ENCODE measurements at places on chromosomes 3 and 15.
A peak's percentile ranks its signal among the peaks of the same experiment; 100 is the strongest.

DNA sequence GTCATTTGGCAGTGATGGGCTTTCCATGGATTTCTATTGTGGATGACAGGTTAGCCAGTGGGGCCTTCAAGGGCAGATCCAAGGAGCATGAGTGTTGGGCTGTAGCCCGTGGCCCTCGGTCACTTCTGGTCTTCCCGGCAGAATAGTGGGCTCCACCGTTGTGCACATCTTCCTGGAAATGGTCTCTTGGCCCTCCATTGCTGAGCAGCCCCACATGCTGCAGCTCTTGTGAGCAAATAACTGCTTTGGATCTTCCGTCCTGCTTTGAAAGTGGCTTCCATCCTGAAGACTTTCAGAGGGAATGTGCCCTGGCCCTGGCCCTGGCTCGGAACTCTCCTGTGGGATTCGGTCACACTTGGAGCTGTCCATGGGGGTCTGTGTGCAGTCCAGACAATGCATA, 102.8 kb downstream of the SNRPN start:
- no peak for DNase-seq

DNA sequence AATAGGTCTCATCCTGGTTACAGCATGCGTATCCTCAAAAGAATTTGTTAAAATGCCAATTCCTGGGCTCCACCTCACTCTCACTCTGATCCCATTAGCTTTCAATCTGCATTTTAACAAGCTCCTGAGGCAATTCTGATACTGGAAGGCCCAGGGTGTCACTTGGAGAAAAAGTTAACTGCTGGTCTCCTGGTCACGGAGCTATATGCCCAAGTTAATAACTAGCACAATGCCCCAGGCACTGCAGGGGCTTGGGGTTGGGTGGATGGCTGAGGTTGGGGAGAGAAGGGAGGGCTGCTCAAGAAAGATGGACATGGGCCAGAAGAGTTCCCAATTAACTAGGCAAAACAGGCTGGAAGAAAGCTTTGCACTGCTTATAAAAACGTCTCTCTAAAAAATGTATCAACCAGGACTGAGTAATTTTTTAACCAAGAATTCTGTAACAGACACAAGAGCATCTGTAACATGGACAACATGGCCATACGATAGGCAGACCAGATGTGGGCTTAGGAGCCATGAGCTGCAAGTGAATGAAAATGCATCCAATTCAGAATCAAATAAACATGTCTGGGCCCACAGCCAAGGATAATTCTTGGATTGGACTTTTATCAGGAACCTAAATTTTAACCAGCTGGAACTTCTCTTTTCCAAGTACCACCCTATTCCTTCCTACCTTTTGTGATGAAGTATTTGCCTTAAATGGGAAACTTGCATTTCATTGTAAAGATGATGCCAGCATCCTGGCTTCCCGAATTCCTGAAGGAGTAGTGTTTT, 4.2 kb downstream of the IL17RD start:
- no peak for DNase-seq

DNA sequence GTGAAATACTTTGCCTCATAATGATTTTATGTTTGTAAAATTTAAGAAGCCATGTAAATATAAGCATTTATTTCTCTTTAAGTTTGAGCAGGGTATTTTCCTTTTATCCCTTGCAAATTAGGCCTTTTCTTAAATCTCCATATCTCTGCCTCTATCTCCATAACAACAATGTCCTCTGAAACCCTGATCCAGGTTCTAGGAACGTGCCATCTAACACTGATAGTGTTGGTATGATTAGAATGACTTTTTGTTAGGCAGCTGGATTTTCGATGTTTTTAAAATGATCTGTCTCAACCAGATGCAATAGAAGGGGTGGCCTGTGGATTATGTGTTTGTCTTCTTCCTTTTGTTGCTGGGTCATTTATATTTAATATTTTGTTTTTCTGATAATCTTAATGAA, 77.9 kb downstream of the TRPC1 start:
- no peak for DNase-seq

- no peak for DNase-seq
Observed at GRCh38 chr3:4474683-4475490, 7.8 kb upstream of the SUMF1 start.

DNA sequence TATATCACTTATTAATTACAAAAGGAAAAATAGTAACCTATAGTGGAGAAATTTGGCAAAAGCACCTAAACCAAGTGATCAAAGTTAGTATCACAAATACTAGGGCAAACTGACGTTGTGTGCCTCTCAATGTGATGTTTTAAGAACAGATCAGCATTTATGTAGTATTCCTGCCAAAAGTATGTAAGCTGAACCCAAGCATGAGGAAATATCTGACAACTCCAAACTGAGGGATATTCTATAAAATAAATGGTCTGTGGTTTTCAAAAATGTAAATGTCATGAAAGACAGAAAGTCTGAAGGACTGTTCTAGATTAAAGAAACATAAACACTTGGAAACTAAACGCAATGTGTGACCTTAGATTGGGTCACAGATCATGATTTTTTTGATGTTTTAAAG, 34.3 kb upstream of the PIK3CA start:
- DNase-seq = peak; percentile 88

- no peak for DNase-seq
Observed at GRCh38 chr3:11532931-11533391, 110.8 kb downstream of the VGLL4 start.

DNA sequence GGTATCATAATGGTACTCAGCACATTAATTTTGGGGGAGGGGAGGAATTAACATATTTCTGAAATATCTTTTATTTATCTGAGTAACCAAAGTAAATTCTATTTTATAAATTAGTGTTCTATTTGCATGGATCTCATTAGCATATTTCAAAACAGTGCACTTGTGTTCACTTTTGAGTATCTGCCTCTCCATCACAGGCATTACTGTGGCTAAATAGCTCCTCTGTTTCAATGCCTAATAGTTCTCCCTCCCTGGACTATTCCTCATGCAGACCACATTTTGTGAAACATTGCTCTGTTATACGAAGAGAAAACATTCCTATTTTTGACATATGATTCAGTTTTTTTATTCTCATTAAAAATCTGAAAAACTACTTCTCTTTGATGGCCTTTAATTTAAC, 1127.8 kb downstream of the TUSC7 start:
- no peak for DNase-seq

GRCh38 chr3:40862946-40863345, 336.4 kb upstream of the CTNNB1 start:
- DNase-seq = no peak

DNA sequence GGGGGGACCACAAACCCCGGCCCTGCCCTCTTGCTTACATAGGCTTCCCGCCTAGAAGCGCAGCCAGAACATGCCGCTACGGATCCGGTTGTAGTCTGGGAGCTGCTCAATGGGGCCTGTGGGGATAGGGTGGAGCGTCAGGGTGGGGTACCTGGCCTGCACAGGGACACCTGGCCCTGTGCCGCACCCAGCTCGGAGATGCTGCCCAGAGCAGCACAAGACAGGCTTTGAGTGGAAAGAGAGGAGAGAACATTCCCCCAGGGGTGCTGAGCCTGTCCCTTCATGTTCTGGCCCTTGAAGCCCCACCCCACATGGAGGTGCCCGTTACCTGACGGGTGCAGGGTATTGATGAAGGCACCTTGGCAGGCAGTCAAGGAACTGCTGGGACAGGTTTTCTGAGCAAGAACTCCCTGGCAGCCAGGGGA, 4.0 kb upstream of the COL7A1 start:
- no peak for DNase-seq

DNA sequence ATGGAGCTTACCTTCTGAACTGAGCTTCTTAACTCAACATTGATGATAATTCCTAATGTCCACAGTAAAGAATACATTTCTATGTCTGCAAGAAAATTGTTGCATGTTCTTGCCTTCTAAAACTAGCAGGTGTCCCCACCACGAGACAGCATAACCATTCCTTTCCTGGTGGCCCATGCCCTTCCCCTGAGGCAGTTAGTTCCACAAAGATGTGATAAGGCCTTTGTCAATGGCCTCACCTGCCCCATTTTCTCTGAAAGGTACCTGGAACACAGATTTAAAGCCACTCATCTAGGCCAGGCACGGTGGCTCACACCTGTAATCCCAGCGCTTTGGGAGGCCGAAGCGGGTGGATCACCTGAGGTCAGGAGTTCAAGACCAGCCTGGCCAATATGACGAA, 21.0 kb upstream of the HTR3E start:
- DNase-seq = no peak

DNA sequence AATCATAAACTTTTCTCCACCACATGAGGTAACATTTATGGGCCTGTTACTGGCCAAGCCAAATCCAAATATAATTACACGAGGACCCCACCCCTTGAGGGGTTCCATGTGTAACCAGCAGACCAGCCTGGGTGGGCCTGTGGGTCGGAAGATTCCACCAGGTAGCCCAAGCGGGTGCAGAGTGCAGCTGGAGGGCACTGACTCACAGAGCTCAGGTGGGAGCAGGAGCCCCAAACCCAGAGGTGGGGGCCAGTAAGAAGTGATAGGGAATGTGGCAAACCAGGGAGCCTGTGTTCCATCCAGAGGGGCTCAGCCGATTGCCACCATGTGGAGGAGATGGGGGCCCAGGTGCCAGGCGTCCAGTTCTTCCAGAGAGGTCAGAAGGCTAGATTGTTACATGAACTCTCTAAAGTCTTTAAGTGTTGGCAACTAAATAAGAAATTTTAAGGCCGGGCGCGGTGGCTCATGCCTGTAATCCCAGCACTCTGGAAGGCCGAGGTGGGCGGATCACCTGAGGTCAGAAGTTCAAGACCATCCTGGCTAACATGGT, 2.6 kb downstream of the GP9 start:
- DNase-seq = no peak

All from fibroblast of villous mesenchyme (primary cell).